ENCODE measurements at places on chromosomes 1 and 21. TPM values are rescaled to one million over a fixed set of nuclear protein-coding genes. Genes with fewer than 3 reads are reported as not detected.

TNNT2 gene
- total RNA-seq = 4,623 TPM

SPATA21 gene
- total RNA-seq = not detected

ZBTB8B gene
- total RNA-seq = 1.8 TPM

TTC22 gene
- total RNA-seq = not detected

- no peak overlapping the region for H3K27ac ChIP-seq
- DNase-seq = peak; percentile 68
- no peaks in the 10 kb centered on the region for H3K27me3 ChIP-seq
- no peak overlapping the region for H3K4me3 ChIP-seq
Observed at GRCh38 chr1:83559129-83559840, 439.6 kb downstream of the TTLL7 start.

DNA sequence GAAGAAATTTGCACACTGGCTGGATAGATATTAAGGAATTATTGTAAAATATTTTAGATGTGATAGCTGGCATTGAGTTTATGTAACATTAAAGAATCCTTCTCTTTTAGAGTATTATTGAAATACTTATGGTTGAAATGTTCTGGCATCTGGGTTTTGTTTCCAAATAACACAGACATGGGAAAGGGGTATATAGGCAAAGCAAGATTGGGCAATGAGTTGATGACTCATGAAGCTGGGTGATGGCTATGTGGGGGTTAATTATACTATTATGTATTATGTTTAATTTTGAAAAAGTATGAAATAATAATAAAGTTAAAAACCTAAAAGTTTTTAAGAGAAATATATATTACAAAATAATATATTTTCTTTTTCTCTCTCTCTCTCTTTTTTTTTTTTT lies 12.5 kb upstream of the PTPN14 start:
- H3K36me3 ChIP-seq = no peaks in the 10 kb centered on the region
- H3K4me3 ChIP-seq = no peak overlapping the region
- no peak for DNase-seq
- H3K27me3 ChIP-seq = no peaks in the 10 kb centered on the region
- no peak overlapping the region for H3K27ac ChIP-seq
- no peaks in the 10 kb centered on the region for H3K4me1 ChIP-seq

DNA sequence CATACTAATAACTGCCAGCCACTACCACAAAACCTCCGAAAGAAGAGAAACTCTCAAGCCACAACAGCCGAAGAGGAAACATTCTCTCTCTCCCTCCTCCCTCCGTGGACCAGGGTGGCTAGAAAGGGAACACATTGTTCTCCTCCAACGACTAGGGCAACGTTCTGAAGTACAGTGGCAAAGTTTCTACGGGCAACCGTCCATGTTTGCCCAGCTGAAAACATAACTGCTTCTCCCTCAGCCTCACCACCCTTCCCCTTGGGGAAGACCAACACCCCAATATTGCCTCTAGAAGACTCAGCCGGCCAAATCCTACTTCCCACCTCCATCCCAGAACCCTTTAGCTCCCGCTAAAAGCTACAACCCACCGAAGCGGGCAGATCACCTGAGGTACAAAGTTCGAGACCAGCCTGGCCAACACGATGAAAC lies 2.0 kb downstream of the GLUL start:
- no peak overlapping the region for H3K27ac ChIP-seq
- peaks cover 41% of the 10 kb centered on the region for H3K36me3 ChIP-seq
- no peaks in the 10 kb centered on the region for H3K4me1 ChIP-seq
- no peak for DNase-seq

GRCh38 chr1:9835758-9836631 lies 12.2 kb upstream of the CLSTN1 start:
- no peak overlapping the region for H3K27ac ChIP-seq
- no peaks in the 10 kb centered on the region for H3K27me3 ChIP-seq
